ENCODE measurements at places on chromosomes 11 and 22.

- H3K4me1 ChIP-seq, result no peaks in the 10 kb centered on the region
- H3K27ac ChIP-seq, result no peak overlapping the region
- H3K27me3 ChIP-seq, result no peaks in the 10 kb centered on the region
- H3K4me3 ChIP-seq, result no peak overlapping the region
These were observed 100.2 kb upstream of the GAL start for GRCh38 chr11:68584097-68584496.

GRCh38 chr11:47867823-47868222 is 19.7 kb upstream of the NUP160 start:
- H3K27ac ChIP-seq, result no peak overlapping the region
- no peak for DNase-seq
- no peaks in the 10 kb centered on the region for H3K36me3 ChIP-seq
- no peak overlapping the region for H3K4me3 ChIP-seq
- no peaks in the 10 kb centered on the region for H3K27me3 ChIP-seq

GRCh38 chr11:64809781-64810241 is 540 bp downstream of the MEN1 start:
- peak overlapping the region; percentile 80 for H3K4me3 ChIP-seq
- DNase-seq, result peak; percentile 65
- H3K4me1 ChIP-seq, result peaks cover 3% of the 10 kb centered on the region
- H3K36me3 ChIP-seq, result peaks cover 3% of the 10 kb centered on the region

DNA sequence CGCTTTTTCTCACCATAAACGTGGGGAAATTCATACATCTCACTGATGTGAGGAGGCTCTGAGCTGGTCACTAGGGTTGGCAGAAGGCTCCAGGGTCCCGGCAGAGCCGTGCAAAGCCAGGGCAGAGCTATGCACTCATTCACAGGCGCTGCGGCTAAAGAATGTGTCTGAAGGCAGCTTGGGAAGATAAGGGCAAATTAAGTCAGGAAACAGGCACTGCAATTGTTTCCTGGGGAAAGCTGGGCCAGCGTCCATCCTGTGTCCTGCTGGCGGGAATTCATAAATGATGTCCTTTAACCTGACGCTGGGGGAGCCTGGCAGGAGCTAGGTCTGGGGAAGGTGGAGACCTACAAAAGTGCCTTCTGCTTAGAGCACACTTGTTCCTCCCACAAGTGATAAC is 27.6 kb downstream of the PKNOX2 start:
- no peaks in the 10 kb centered on the region for H3K36me3 ChIP-seq
- peak; percentile 83 for DNase-seq
- H3K4me3 ChIP-seq, result no peak overlapping the region
- H3K27me3 ChIP-seq, result no peaks in the 10 kb centered on the region
- H3K4me1 ChIP-seq, result peaks cover 8% of the 10 kb centered on the region

GRCh38 chr11:68206211-68206610 is 6.9 kb downstream of the KMT5B start:
- peaks cover 5% of the 10 kb centered on the region for H3K4me1 ChIP-seq
- no peaks in the 10 kb centered on the region for H3K36me3 ChIP-seq
- DNase-seq, result peak; percentile 82
- H3K4me3 ChIP-seq, result no peak overlapping the region

DNA sequence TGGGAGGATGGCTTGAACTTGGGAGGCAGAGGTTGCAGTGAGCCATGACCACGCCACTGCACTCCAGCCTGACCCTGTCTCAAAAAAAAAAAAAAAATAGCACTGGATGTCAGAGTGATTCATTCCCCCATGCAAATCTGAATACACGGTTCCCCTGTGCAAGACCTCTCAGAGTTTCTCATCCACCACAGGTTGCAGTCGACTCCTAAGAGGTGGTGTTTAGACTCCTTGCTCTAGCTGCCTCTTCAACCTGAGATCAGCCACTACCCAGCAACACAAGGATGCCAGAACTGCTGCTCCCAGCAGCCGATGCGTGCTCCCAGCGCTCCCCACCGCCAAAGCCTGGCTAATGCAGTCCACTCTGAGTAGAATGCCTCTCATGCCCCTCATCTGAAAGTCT is 97.5 kb downstream of the PARVA start:
- no peak overlapping the region for H3K4me3 ChIP-seq
- peaks cover 15% of the 10 kb centered on the region for H3K4me1 ChIP-seq
- H3K27ac ChIP-seq, result no peak overlapping the region
- no peak for DNase-seq

GRCh38 chr22:39925909-39926679 is 25.2 kb downstream of the GRAP2 start:
- no peak overlapping the region for H3K4me3 ChIP-seq
- no peaks in the 10 kb centered on the region for H3K27me3 ChIP-seq
- H3K4me1 ChIP-seq, result no peaks in the 10 kb centered on the region
- no peaks in the 10 kb centered on the region for H3K36me3 ChIP-seq

DNA sequence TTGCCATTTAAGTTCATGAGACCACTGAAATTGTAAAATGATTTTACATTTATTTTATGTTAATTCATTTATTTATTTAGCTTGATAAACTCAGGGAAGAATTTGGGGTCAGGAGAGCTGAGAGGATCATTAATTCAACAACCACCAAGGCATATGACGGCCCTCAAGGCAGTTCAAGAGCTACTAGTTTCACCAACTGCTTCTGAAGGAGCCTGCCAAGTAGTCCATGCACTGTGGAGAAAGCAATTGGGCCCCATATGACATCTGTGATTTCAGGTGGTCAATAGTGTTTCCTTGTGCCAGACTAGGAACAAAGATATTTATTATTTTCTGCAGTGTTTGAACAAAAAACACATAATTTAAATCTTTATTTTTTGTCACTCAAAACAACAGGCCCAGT is 236.4 kb downstream of the CASP12 start:
- no peaks in the 10 kb centered on the region for H3K4me1 ChIP-seq
- no peak overlapping the region for H3K4me3 ChIP-seq
- H3K36me3 ChIP-seq, result no peaks in the 10 kb centered on the region
- DNase-seq, result no peak

GRCh38 chr11:30983776-30984441 is 385.6 kb downstream of the DCDC1 start:
- H3K4me1 ChIP-seq, result no peaks in the 10 kb centered on the region
- H3K4me3 ChIP-seq, result no peak overlapping the region
- H3K27ac ChIP-seq, result no peak overlapping the region
- no peaks in the 10 kb centered on the region for H3K27me3 ChIP-seq
- no peaks in the 10 kb centered on the region for H3K36me3 ChIP-seq
- peak; percentile 6 for DNase-seq

GRCh38 chr11:87477321-87477720 is 439.6 kb downstream of the TMEM135 start:
- H3K4me1 ChIP-seq, result no peaks in the 10 kb centered on the region
- H3K36me3 ChIP-seq, result no peaks in the 10 kb centered on the region
- DNase-seq, result no peak
- no peaks in the 10 kb centered on the region for H3K27me3 ChIP-seq

DNA sequence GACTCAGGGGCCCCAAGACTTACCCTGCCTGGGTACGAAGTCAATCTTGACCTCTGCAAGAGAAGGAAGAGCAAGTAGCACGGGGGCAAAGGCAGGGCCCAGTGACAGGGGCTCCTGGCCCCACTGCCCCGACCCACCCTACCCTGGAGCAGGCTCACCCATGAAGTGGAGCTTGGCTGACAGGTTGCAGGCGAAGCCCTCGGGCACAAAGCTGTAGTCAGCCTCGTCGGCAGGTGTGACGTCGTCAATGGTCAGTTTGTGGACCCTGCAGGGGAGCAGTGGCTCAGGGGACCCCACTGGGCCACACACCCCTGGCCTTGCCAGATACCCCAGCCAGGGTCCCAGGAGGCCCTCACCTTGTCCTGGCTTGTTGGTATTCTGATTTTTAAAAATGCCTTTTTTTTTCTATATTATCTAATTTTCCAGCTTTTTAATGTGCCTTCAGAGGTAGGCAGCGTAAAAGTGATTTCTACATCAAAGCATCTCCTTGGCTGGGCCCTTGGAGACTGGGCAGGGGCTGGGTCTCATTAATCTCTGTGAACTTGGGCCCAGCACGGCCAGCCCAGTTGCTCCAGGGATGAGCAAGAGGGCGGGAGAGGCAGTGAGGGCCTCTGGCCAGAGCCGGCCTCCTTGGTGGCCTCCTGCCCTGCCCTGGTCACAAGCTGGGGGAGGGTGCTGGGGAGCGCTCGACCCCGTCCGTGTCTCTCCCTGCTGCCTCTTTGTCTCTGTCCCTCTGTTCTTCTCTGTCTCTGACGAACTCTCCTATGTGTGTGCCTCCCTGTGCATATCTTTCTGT is 11.3 kb downstream of the MYBPC3 start:
- H3K4me3 ChIP-seq, result no peak overlapping the region
- no peaks in the 10 kb centered on the region for H3K36me3 ChIP-seq
- no peak overlapping the region for H3K27ac ChIP-seq

GRCh38 chr22:49545606-49546005 is 282.1 kb downstream of the BRD1 start:
- H3K27ac ChIP-seq, result no peak overlapping the region
- no peak overlapping the region for H3K4me3 ChIP-seq
- no peaks in the 10 kb centered on the region for H3K4me1 ChIP-seq
- no peaks in the 10 kb centered on the region for H3K27me3 ChIP-seq
- no peak for DNase-seq
- no peaks in the 10 kb centered on the region for H3K36me3 ChIP-seq

GRCh38 chr11:68351450-68352275 is 39.3 kb downstream of the LRP5 start:
- DNase-seq, result no peak
- no peaks in the 10 kb centered on the region for H3K4me1 ChIP-seq
- no peak overlapping the region for H3K4me3 ChIP-seq
- no peaks in the 10 kb centered on the region for H3K27me3 ChIP-seq
- no peaks in the 10 kb centered on the region for H3K36me3 ChIP-seq
- H3K27ac ChIP-seq, result no peak overlapping the region

DNA sequence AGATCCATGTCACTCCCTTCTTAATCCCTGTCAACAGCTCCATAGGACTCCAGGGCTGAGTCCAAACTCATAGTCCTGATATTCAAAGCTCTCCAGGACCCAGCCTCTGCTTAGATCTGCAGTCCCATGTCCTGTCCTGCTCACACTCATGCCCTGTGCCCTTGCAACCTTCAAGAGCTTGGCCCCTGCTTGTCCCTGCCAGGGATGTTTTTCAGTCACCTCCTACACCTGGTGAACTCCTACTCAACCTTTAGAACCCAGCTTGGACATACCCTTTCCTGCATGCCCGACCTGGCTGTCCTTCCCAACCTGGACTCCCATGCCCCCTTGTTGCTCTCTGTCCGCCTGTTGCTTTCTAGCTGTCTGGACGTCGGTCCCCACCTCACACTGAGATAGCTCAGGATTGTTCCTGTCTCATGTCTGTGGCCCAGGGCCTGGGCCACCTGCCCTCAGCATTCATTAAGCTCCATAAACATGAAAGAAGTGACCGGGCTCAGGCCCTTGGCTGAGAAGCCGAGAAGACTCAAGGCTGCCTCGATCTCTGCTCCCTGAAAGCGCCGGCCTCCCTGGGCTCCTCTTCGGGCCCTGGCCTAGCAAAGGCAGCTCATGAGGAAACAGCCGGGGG is 48.8 kb upstream of the RTL6 start:
- no peaks in the 10 kb centered on the region for H3K4me1 ChIP-seq
- DNase-seq, result no peak
- H3K4me3 ChIP-seq, result no peak overlapping the region
- no peak overlapping the region for H3K27ac ChIP-seq

DNA sequence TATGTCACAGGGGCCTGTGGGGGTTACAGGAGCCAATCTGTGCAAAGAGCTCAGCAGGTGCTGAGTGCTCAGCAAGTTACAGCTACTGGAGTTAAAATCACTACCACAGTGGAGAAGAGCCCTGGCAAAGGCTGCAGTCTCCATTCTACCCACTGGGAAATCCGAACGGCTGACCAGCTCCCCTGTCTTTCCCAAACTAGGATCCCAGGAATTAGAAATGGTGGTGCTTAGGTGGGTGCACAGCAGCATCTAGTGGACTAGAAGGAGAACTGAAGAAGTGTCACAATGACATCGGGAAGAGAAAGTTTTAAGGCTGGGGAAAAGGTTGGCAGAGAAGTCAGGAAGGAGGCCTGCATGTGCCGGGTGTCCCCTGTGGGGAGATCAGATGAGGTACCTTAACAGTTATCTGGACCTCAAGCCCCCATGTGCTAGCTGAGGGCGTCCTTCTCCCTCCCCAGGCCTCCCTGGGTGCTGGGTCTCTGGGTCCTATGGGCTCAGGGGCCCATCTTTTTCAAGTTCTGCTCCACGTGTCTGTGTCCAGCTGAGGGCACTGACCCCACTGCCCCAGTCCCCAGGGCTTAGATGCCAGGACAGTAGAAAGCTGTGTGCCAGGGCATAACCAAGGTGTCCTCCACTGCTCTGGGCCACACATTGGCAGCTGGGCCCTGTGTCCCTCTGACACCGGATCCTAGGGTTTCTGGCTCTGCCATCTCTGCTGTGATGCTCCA is 1.9 kb downstream of the PIWIL3 start:
- H3K27me3 ChIP-seq, result no peaks in the 10 kb centered on the region
- H3K36me3 ChIP-seq, result no peaks in the 10 kb centered on the region
- no peak overlapping the region for H3K27ac ChIP-seq
- no peaks in the 10 kb centered on the region for H3K4me1 ChIP-seq
- DNase-seq, result peak; percentile 96

- no peaks in the 10 kb centered on the region for H3K27me3 ChIP-seq
- no peaks in the 10 kb centered on the region for H3K4me1 ChIP-seq
- no peak overlapping the region for H3K4me3 ChIP-seq
- no peak overlapping the region for H3K27ac ChIP-seq
- no peak for DNase-seq
- H3K36me3 ChIP-seq, result no peaks in the 10 kb centered on the region
These were observed 67.9 kb upstream of the OR4B1 start for GRCh38 chr11:48148749-48149148.

- no peak overlapping the region for H3K4me3 ChIP-seq
- H3K36me3 ChIP-seq, result no peaks in the 10 kb centered on the region
- no peaks in the 10 kb centered on the region for H3K4me1 ChIP-seq
- H3K27me3 ChIP-seq, result no peaks in the 10 kb centered on the region
These were observed 47.3 kb downstream of the CTTN start for GRCh38 chr11:70445605-70446004.

GRCh38 chr11:62713343-62713742 is 5.9 kb downstream of the GNG3 start:
- DNase-seq, result peak; percentile 50
- H3K27ac ChIP-seq, result no peak overlapping the region
- H3K4me3 ChIP-seq, result no peak overlapping the region
- H3K4me1 ChIP-seq, result peaks cover 9% of the 10 kb centered on the region

Data from mesendoderm (in vitro differentiated cells).